ENCODE measurements at places on chromosomes 6 and 20.

DNA sequence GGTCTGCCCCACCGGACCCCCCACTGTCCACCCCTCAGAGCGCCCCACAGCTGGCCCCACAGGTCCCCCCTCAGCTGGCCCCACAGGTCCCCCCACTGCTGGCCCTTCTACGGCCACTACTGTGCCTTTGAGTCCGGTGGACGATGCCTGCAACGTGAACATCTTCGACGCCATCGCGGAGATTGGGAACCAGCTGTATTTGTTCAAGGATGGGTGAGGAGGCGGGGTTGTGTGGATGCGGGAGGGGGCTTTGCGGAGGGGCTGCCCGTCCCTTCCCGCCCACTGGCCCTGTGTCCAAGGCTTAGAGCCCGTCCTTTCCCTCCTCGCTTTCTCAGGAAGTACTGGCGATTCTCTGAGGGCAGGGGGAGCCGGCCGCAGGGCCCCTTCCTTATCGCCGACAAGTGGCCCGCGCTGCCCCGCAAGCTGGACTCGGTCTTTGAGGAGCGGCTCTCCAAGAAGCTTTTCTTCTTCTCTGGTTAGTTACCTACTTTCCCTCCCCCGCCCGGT is 4.7 kb downstream of the MMP9 start:
- DNase-seq = no peak

- no peak for DNase-seq
Observed at GRCh38 chr6:82775981-82776380, 289.7 kb downstream of the UBE3D start.

DNA sequence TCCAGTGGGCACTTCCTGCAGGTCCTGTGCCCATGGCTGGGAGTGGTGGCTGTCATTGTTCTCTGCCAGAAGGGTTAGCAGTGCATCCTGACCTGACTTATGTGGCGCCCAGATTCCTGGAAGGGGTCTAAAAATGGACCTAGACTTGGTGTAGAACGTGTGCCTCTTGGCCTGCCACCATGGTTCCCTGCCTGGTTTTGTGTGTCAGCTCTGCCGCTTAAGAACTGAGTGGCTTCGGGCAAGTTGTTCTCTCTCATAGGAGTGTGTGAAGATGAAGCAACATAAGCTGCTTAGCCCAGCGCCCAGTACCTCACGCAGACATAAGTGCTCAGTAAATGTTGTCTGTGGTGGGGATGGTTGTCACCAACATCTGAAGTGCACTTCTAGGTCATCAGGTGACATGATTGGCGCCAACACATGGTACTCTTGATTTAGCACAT is 52.1 kb downstream of the PTPN1 start:
- DNase-seq = no peak

DNA sequence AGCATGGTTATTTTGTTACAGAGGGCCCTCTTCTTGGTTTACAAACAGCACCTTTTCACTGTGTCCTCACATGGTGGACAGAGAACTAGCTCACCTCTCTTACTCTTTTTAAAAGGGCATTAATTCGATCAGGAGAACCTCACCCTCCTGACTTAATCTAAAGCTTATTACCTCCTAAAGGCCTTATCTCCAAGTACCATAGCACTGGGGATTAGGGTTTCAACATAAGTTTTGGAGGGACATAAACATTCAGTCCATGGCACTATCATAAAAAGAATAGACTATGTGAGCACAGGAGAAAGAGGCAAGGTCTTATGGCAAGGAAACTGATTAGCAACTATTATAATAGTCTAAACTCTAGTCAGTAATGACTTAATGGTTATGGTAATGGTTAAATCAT is 736.2 kb upstream of the ADGRB3 start:
- no peak for DNase-seq

GRCh38 chr6:158575550-158575949 is 15.7 kb downstream of the TMEM181 start:
- DNase-seq = no peak

GRCh38 chr6:111522393-111523020 is 39.5 kb upstream of the REV3L start:
- DNase-seq = no peak

GRCh38 chr6:43773050-43773979 is 3.3 kb downstream of the VEGFA start:
- peak; percentile 51 for DNase-seq

DNA sequence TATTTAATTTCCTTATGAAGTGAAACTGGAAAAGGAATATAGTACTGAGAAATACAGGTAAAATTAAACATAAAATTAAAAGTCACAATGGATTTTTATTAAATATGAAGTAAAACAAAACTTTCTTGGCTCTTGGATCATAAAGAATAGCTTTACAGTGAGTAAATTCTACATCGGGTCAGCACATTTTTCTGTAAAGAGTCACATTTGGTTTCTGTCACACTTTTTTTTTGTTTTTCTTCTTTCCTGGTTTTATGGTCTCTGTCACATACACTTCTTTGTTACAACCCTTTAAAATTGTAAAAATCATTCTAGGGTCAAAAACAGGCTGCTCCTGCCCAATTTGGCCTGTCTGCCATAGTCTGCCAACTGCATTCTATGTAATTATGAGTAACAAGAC is 254.4 kb upstream of the POU3F2 start:
- no peak for DNase-seq

GRCh38 chr20:31705191-31705590 is 17.5 kb downstream of the BCL2L1 start:
- DNase-seq = no peak

- DNase-seq = no peak
Observed at GRCh38 chr20:55730321-55730720, 275.0 kb downstream of the CBLN4 start.

All from NCI-H526 treated with DMSO at 0.1 percent for 48 hours (cell line).